ENCODE measurements at places on chromosomes 1 and 21.

DNA sequence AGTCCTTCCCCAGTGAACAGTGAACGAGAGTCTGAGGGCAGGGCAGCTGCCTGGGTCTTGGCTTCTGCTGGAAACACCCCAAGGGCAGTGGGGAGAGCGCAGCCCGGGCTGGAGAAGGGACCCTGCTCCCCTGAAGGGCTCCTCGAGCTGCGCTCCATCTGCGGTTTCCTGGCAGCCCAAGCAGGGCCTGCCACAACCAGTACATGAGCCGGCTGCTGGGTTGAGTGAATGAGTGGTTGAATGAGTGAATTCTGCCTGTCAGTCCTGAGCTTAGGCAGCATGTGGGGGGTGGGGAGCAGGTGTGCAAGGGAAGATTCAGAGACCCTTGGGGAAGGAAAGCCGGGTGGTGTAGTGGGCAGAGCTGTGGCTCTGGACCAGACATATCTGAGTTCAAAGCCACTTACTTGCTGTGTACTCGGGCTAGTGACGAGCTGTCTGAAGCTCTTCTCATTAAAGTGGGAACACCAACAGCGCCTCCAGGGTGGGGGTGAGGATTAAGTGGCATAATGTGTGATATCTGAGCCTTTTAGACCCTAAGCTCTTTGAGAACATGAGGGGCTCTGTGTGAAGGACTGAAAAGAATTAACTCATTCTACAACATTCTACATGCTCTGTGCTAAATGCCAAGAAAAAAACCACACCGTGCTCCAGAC is 3.7 kb downstream of the OPRD1 start:
- DNase-seq: no peak

DNA sequence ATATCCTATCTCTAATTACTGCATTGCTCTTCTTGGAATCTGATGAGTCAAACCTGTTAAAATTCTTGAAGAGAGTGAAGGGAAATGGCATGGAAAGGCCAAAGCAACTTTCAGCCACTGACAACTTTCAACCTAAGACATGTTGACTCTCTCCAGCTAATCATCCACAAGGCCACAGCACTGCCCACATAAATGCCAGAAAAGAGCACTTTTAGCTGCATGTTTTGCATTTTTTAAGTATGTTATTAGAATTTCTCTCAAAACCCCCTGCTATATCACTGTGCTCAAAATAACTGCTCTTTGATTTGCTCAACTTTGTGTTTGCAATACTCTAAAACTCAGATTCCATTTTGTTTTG is 352.5 kb downstream of the ADGRL2 start:
- DNase-seq: no peak

DNA sequence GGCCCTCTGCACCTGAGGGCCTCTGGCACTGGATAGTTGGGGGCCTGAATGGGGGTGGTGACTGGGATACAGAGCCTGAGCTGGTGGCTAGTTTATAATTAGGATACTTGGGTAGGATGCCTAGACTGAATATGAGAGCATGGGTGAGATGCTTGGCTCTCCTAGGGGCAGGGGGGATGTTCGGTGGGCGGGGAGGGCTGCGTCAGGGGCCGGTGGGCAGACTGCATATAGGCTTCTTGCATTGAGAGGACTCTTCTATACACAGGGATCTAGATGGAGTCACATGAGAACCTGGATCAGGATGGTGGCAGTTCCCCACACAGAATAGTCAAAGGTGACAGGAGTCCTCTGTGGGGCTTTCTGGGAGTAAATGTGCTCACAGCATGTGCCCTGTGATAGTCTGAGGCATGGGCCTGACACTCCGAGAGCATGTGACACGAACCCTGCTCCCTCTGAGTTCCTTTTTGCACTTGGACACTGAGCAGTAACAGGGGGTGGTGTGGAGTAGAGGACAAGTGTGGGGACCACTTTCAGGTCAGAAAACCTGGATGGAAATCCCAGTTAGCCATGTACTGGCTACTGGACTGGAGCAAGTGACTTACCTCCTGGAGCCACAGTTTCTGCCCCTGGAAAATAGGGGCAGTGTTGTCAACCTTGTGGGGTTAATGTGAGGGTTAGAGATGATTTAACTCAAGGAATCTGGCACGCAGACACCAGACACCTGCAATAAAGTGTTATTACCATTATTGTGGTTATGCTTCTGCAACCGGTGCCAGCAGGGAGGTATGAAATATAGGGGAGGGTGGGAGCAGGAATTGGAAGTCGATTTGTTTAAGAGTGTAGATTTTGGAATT is 2.2 kb downstream of the MAP7D1 start:
- no peak for DNase-seq

DNA sequence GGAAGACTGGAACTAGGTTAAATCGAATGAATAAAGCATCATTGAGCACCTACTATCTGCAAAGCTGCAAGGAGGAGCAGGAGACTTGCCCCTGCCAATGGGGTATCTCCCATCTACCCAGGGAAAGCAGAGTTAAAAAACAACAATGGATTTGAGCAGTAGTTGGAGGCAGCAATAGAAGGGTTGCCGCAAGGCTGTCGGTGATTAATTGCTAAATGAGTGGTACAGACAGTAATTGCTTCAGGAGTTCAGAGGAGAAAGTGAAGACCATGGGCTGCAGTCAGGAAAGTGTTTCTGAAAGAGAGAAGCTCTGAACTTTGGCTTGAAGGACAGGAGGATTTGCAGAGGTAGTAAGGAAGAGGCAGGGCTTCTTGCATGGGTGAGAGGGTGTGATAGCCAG is 152.9 kb downstream of the ACTL8 start:
- DNase-seq: no peak

- DNase-seq: no peak
Measured at GRCh38 chr1:17264470-17264869, 15.6 kb downstream of the PADI3 start.

- DNase-seq: peak; percentile 49
Measured at GRCh38 chr1:2198571-2198970, 4.0 kb upstream of the FAAP20 start.

DNA sequence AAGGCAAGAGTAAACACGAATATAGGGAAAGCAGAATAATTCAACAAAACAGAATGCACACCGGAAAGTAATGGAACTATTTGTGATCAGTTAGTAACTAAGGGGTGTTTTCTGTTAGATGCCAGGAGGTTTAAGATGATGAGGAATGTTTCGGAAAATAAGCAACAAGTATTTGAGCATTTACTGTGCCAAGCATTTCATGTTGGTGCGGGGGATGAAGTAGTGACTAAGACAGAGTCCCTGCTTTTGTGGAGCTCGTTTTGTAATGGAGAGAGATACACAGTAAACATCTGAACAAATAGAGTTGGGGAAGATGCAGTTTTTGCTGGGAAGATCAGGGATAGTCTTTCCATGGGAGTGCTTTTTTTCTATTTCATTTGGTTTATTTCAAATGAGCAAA is 78.7 kb downstream of the DYRK1A start:
- peak; percentile 44 for DNase-seq

DNA sequence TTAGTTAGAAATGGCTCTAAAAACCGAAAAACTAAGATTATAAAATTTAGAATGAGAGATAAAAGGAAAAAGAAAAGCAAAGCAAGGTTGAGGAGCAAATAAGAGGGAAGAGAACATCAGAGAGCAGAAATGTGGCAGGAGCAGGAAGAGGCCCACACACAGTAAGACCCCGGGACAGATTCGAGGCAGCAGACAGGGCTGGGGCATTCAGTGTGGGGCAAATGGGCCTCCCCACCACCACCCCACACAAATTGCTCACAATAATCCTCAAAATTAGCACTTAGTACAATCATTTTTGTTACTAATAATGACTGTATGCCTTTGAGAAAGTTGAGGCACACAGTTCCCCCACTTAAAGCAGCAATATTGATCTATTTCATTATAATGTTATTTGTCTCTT is 17.1 kb upstream of the SLC44A3 start:
- DNase-seq: no peak

GRCh38 chr1:100134872-100135271 is 1.9 kb downstream of the TRMT13 start:
- DNase-seq: peak; percentile 10

DNA sequence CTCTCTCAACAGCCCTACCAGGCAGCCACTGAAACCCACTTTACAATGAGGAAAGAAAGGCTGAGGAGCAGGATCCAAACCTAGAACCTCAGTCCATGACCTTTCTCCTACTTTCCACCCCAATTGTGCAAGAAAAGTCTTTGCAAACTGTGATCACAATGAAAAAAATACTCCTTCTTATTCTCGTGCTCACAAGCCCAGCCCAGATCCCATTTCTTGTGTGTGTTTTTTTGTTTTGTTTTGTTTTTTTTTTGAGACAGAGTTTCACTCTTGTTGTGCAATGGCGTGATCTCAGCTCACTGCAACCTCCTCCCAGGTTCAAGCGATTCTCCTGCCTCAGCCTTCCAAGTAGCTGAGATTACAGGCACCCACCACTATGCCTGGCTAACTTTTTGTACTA is 97.7 kb downstream of the CRYAA start:
- DNase-seq: peak; percentile 85

Measured in MCF 10A (cell line).